ENCODE measurements at places on chromosomes 13 and 19. TPM values are rescaled to one million over a fixed set of nuclear protein-coding genes. Genes with fewer than 3 reads are reported as not detected.
A peak's percentile ranks its signal among the peaks of the same experiment; 100 is the strongest.

Gene BRCA2
- 0.51 TPM for total RNA-seq

Gene FFAR1
- not detected for total RNA-seq

Gene SIGLEC12
- not detected for total RNA-seq

Gene NOTCH3
- total RNA-seq, result 11.3 TPM

- DNase-seq, result peak; percentile 87
These were observed 7.1 kb upstream of the S1PR2 start for GRCh38 chr19:10238172-10238783.

- DNase-seq, result no peak
These were observed 52.6 kb upstream of the RCBTB2 start for GRCh38 chr13:48585456-48585840.

Gene ZNF730
- 0.39 TPM for total RNA-seq

DNA sequence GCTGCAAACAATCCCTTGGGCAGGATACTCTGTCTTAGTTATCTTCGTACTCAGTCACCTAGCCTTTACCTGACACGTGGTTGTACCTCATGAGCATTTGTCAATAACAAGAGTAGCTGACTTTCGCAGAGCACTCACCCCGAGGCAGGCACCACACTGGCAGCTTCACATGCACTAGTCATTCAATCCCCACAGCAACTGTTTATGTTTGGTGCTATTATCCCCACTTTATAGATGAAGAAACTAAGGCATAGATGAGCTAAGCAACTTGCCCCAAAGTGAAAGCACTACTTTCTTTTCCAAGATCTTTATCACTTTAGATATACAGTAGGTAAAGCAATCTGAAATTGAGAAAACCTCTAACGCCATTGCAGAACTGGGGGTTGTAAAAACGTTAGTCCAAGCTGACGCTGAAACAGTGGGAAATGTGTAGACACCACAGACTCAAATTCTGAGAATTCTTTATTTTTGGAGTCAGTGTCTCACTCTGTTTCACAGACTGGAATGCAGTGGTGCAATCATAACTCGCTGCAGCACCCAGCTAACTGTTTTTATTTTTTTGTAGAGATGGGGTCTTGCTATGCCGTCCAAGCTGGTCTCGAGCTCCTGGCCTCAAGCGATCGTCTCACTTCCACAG lies 446.0 kb downstream of the FOXO1 start:
- no peak for DNase-seq

Gene TMPRSS9
- total RNA-seq, result not detected

Gene EBI3
- total RNA-seq, result 2.3 TPM

GRCh38 chr19:10694706-10695307 lies 6.4 kb upstream of the QTRT1 start:
- DNase-seq, result no peak

Gene ELSPBP1
- total RNA-seq, result not detected

DNA sequence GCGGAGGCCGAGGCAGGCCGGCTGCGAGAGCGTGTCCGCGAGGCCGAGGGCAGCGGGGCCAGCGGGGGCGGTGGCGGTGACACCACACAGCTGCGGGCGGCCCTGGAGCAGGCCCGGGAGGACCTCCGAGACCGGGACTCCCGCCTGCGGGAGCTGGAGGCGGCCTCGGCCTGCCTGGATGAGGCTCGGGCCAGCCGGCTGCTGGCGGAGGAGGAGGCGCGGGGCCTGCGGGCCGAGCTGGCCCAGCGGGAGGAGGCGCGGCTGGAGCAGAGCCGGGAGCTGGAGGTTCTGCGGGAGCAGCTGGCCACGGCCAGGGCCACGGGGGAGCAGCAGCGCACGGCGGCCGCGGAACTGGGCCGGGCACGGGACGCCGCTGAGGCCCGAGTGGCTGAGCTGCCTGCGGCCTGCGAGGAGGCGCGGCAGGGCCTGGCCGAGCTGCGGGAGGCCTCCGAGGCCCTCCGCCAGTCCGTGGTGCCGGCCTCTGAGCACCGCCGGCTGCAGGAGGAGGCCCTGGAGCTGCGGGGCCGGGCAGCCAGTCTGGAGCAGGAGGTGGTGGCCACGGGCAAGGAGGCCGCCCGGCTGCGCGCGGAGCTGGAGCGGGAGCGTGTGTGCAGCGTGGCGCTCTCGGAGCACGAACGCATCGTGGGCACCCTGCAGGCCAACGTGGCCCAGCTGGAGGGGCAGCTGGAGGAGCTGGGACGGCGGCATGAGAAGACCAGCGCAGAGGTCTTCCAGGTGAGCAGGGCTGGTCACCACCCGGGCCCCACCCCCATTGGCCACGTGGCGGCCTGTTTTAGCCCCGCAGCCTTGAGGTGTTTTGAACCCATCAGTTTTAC lies 11.7 kb upstream of the EBI3 start:
- DNase-seq, result peak; percentile 46

Gene FUT1
- total RNA-seq, result 2.5 TPM

DNA sequence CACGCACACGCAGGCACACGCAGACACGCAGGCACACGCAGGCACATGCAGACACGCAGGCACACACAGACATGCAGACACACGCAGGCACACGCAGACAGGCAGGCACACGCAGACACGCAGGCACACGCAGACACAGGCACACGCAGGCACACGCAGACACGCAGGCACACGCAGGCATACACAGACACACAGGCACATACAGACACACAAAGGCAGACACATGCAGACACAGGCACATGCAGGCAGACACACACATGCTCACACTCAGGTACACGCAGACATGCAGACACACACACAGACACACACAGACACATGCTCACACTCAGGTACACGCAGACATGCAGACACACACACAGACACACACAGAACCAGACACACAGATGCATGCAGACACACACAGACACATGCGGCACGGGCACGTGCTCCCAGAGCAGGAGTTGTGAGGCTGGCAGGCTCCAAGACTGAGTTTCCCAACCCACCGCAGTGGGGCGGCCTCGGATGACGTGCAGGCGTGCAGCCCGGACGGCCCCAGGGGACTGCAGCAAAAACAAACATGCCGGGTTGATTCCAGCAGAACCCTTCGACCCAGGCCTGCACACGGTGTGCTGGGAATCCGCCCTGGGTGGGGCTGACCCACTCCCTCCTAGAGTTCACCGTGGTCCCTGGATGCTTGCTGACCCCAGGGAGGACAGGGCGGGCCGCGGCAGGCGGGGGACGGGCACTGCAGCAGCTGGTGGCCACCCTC lies 100.0 kb downstream of the GADD45B start:
- peak; percentile 95 for DNase-seq

Gene WDR18
- 24.0 TPM for total RNA-seq

Gene CYP4F3
- 0.18 TPM for total RNA-seq

Gene POLR1G
- total RNA-seq, result 4.0 TPM

DNA sequence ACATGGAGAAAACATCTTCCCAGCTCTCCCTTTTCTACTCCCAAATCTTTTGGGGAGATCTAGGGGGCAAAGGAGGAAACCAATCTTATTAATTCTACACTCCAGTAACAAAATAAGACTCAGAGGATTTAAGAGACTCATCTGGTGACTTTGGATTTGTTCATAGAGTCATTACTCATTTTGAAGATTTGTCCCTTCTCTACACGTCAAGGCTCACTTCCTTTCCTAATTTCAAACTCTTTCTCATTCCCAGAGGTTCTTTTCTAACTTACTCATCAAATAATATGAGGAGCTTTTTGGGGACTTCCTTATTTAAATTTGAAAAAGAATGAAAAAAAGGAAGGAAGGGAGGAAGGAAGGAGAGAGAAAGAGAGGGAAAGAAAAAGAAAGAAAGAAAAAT lies 14.4 kb downstream of the SIAH3 start:
- no peak for DNase-seq

GRCh38 chr19:54142166-54142780 lies 4.7 kb downstream of the CNOT3 start:
- no peak for DNase-seq

DNA sequence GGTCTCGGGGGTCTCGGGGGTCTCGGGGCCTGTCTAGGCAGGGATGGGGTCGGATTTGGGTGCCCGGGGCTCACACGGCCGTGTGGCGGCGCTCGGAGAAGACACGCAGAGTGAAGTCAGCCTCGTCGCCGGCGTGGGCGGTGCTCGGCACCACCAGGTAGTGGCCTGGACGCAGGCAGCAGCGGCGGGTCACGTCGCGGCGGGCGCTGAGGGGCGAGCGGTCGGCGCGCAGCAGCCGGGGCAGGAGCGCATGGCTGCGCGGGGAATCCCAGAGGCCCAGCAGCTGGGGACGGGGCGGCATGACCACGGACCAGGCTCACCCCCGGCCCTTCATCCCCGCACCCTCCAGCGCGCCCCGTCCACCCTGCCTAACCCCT lies 8.2 kb downstream of the CAPN12 start:
- DNase-seq, result peak; percentile 81

- no peak for DNase-seq
These were observed 3.5 kb downstream of the CBARP start for GRCh38 chr19:1234051-1234954.

Gene CHST8
- total RNA-seq, result 0.37 TPM

GRCh38 chr19:10116085-10116865 lies 3.4 kb downstream of the EIF3G start:
- DNase-seq, result peak; percentile 49

Gene ZNF880
- total RNA-seq, result 18.3 TPM

- peak; percentile 95 for DNase-seq
These were observed 933 bp upstream of the NRTN start for GRCh38 chr19:5803752-5804515.

GRCh38 chr19:3392480-3392879 lies 26.1 kb downstream of the NFIC start:
- no peak for DNase-seq

DNA sequence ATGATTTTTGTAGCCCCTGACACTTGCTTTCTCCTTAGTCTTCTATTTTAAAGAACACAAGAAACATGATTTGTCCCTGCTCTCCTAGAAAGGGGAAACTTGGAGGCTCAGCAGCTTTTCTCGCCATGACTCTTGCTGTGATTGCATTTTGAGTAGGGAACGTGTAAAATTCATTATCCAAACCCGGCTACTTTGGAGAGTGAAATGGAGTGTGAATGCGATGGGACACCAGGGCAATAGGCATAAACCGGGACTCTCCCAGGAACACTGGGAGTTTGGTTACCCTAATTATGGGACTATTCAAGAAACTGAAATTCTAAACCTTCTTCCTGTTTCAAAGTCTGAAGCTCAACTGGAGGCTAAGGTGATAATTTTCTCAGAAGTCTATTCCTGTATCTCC lies 181.7 kb upstream of the RFC3 start:
- DNase-seq, result no peak

GRCh38 chr19:42254089-42254849 lies 659 bp downstream of the ERF start:
- DNase-seq, result peak; percentile 75

- no peak for DNase-seq
These were observed 358.1 kb downstream of the COG6 start for GRCh38 chr13:40013554-40013953.

- DNase-seq, result no peak
These were observed 72.9 kb downstream of the NHLRC3 start for GRCh38 chr13:39111145-39111544.

Gene ZBTB32
- total RNA-seq, result not detected

- peak; percentile 75 for DNase-seq
These were observed 500 bp downstream of the AP3D1 start for GRCh38 chr19:2150794-2151338.

DNA sequence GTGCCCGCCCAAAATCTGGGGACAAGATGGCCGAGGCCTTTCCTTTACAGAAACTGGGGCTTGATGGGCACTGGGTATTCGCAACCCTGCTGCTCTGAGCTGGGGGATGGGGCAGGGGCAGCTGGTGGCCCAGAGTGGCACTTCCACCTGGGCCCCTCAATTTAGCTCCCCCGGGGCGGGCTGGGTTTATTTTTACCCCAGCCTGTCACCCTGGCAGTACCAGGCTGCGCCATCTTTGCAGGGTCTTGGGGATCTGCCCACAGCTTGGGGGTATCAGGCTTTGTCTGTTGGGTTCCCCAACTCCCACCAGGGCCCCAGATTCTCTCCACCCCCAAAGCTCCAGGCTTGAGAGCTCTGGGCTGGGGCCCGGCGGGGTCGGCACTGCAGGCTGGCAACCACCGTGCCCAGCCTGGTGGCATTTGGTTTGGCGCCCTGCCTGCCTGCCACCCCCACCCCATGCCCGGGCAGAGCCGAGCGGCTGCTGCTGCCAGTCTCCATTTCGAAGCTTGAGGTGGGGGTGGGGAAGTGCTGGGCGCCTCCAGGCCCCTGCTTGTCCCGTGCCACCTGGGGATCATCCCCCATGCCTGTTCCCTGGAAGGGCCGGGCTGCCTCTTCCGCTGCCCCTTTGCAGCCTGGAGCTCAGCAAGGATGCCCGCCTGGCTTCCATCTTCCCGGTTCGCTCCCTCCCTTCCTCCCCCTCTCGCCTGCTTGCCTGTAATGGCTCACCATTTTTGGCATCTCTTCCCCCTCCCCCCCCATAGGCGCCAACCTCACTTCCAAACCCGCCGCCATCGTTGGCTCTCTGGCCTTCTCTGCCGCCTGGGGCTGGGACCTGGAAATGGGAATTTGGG lies 11.4 kb downstream of the NFIX start:
- DNase-seq, result peak; percentile 72

DNA sequence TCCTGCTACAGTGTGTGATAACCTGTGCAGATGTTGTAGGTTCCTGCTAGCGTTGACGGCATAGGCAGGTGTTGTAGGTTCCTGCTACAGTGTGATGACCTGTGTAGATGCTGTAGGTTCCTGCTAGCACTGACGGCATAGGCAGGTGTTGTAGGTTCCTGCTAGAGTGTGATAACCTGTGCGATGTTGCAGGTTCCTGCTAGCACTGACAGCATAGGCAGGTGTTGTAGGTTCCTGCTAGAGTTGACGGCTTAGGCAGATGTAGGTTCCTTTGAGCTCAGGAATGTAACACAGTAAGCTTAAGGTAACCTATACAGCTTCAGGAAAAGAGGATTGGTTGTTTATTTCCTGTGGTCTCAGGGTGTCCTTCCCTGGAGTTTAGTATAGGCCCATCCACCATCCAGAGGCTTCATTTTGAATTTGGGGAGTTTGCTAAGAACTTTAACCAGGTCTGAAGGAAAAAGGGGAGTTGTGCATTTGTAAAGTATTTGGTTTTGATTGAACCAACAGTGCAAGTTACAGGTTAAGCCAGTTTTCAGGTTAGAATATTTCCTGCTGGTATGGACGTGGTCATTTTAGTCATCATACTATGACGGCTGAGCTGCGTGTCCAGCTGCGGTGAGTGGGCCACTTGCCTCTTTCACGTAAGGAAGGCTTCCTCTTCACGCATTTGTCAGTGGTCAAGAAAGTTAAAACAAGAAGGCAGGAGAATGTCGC lies 53.8 kb downstream of the ATP11A start:
- DNase-seq, result no peak

Gene MADCAM1
- total RNA-seq, result 0.28 TPM

Gene TMEM255B
- total RNA-seq, result 9.9 TPM

- DNase-seq, result no peak
These were observed 19.6 kb upstream of the ZFP14 start for GRCh38 chr19:36398571-36398970.
